ENCODE measurements at places on chromosomes 2 and 18.

DNA sequence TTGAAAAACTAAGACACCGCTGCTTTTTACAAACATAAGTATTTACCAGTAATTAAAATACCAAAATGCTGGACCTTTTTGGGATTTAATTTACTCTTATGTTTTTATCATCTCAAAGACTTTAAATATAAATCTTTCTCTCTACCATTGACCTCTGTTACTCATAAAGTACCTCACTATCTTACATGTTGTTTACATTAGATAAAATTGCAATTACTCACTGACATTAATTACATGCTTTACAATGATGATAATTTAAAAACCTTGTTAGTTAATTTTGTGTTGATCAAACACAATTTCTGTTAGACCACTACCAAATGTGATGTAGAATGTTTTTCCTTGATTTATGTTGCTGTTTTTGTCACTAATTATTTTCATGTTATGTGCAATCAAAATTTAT, 139.5 kb downstream of the PTH2R start:
- DNase-seq: no peak

DNA sequence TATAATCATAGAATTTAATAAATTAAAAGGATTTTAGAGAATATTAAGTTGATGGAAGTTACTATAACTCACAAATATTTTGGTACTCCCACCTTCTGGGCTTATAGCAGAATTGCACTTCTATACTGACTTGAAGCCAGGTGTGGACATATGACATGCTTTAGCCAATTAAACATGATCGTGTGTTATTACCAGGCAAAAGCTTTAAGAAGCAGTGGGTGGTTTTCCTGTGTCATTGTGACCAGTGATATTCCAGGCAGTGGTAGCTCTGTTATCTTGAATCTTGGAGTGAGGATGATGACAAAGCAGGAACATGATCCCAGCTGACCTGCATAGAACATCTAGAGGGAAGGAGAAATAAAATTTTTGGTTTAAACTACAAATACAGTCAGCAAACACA, 370.9 kb upstream of the ZEB2 start:
- no peak for DNase-seq

GRCh38 chr2:54271189-54271588, 15.2 kb upstream of the TSPYL6 start:
- no peak for DNase-seq

DNA sequence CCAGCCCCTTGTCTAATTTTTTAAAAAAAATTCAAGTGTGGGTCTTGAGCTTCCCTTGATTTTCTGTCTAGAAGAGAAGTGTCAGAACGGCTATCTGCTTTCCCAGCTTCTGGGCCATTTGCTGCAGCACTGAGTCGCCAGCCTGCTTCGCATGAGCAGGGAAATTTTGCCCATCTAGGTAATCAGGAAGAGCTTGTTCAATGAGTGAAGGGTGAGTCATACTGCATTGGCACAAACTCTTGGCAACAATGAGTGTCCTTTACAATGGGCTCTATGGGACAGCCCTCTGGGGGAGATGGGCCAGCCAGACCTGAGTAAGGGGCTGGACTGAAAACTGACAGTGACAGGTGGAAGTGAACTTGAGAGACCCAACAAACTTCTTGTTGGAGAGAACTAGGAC, 2.4 kb upstream of the RNF144A start:
- no peak for DNase-seq

DNA sequence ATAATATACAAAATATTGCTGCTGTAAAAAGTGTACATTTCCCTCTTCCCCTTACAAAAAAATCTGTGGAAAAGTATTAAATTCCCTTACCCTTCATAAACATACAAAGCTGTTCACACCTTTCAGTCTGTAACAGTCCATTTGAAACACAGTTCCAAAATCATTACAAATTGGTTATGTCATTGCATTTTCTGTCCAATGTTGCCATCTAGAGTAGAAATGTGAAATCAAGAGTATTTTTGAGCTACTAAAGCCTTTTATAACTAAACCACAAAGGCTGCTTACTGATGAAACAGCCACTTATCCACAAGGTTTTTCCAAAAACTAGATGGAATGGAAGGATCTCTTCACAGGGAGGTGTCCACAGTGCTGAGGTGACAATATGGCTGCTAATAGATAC, 72.5 kb downstream of the SS18 start:
- DNase-seq: no peak

DNA sequence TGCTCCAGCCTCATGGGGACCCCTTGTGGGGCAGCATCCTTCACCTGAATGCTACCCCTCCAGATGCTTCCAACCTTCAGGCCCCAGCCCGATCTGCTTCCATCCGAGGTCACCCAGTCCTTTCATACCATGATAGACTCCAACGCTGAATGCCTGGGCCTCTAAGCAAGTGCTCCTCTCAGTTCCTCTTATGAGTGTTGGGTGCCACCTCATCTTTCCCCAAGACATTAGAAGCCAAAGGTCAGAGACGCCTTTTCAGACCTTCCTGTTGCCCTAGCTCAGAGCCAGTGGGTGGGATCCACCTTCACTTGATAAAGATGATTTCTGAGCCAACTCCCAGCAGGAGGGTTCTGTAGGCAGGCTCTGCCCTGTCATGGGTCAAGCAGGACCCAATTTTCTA, 174.5 kb upstream of the MGAT5 start:
- DNase-seq: no peak

- DNase-seq: no peak
Measured at GRCh38 chr2:31378791-31379501, 35.6 kb downstream of the XDH start.

GRCh38 chr18:61643884-61644647, 248.7 kb downstream of the RNF152 start:
- no peak for DNase-seq

DNA sequence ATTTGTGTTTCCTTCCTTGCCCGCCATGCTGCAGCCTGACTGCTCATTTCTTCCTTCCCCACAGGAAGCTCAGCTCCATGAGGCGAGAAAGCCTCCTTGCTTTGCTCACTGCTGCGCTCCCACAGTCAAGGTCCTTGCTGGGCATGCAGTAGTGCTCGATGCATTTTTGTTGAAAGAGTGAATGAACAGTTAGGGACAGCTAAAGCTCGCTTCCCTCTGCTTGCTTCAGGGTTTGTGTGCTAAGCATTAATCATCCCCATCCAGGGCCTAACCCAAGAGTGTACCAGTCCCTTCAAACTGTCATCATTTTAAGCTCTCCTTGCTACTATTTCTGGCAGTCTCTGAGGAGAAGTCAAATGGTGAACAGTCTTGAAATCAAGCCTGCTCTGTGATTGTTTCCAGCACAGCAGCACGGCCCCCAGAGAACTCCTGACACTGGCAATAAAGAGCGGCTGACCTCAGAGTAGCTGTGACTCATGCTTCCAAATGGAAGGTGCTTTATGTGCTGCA, 171.7 kb upstream of the SOX11 start:
- no peak for DNase-seq

GRCh38 chr2:126950504-126950903, 51.8 kb downstream of the TEX51 start:
- DNase-seq: no peak

- no peak for DNase-seq
Measured at GRCh38 chr2:224572338-224572737, 12.8 kb downstream of the CUL3 start.

GRCh38 chr2:105904938-105905337, 160.2 kb downstream of the NCK2 start:
- DNase-seq: no peak

GRCh38 chr2:10012963-10013461, 30.3 kb upstream of the KLF11 start:
- no peak for DNase-seq

GRCh38 chr2:101983486-101983885, 8.3 kb upstream of the IL1R2 start:
- DNase-seq: peak; percentile 8

- no peak for DNase-seq
Measured at GRCh38 chr18:79664525-79665125, 15.0 kb upstream of the CTDP1 start.

DNA sequence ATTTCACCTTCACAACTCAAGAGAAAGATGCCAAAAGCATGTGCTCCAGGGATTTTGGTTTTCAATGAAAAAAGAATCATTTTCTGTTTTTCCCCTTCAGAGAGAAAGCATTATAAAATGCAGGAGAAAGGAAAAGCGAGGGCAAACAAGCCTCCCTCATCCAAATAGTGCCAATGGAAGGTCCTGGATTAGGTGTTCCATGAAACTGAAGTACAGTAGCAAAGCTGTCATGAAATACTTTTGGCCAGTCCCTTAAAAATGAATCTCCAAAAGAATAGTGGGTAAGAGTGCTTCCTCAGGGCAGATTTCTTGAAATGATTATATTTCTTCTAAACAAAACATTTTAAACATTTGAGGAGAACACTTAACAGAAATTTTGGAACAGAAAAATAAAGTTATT, 182.1 kb upstream of the FOSL2 start:
- no peak for DNase-seq

DNA sequence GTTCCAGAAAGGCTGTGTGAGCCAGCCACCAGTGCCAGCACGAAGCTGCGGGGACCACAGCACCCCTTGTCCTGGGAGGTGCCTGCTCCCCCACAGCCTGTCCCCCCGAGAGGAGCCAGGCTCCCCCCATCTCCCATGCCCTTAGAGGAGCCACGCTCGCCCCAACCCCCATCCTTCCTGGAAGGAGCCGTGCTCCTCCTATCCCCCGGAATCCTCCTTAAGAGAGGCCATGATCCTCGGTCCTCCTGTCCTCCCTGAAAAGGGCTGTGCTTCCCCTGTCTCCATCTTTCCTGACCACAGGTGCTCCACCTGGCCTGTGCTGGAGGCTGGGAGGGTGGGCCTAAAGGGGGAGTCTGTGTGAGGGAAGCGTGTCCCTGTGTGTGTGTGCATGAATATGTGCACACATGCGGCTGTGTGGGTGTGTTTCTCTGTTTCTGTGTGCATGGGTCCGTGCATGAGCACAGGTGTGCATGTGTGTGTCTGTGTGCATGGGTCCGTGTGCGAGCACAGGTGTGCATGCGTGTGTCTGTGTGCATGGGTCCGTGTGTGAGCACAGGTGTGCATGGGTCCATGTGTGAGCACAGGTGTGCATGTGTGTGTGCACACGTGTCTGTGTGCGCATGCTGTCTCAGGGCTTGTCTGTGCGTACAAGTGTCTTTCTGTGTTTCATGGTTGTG, 80.3 kb downstream of the RTP5 start:
- DNase-seq: no peak

- DNase-seq: no peak
Measured at GRCh38 chr2:221741496-221742211, 169.6 kb upstream of the EPHA4 start.

- DNase-seq: no peak
Measured at GRCh38 chr2:1751767-1752725, 7.7 kb upstream of the PXDN start.

DNA sequence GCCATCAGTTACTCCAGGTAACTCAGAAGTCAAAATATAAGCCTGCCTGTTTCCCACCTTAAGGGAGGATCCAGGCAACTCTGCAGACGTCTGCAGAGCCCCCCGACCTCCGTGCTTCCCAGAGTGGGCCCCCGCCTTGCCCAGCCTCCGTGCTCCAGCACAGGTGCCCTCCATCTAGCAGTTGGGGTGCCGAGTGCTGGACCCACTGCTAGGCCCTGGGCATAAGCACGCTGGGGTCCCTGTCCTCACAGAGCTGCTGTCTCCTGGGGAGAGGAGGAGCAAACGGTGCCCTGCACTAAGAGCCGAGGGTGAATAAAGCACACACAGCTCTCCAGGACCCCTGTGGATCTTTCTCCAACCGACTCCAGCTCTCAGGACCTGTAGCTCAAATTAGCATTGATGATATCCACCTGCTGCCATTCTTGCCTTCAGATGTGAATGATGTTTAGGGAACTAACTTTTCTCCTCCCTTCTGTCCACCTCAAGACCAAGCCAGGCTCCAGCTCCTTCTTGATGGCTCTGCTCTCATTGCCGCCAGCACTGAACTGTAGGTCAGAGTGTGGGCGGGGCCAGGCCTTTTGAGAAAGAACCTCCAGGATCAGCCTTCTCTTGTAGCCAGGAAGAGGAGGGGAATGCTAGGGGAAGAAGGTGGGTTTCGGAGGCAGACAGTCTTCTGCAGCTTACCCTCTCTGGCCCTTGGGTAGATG, 121.2 kb downstream of the SMAD7 start:
- DNase-seq: no peak

DNA sequence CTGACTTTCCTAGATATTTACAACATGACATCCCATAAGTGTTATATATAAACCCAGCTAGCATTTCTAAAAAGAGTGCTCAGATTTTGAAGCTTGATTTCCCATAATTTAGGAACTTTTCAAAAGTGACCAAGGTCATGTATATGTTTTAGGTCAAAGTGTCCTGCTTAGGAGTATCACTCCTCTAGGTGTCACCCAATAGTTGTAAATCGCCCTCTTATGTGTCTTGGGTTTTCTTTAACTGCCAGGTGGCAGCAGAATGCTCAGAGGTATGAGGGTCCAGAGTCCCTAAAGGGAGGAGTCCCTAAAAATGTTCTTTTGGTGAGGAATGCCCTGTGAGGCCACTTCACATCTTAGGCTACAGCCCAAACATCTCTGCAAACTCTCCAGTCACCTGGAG, 358.3 kb downstream of the CELF4 start:
- no peak for DNase-seq

- no peak for DNase-seq
Measured at GRCh38 chr2:99571954-99572353, 82.1 kb upstream of the REV1 start.

- no peak for DNase-seq
Measured at GRCh38 chr2:108925735-108926134, 63.3 kb downstream of the EDAR start.

DNA sequence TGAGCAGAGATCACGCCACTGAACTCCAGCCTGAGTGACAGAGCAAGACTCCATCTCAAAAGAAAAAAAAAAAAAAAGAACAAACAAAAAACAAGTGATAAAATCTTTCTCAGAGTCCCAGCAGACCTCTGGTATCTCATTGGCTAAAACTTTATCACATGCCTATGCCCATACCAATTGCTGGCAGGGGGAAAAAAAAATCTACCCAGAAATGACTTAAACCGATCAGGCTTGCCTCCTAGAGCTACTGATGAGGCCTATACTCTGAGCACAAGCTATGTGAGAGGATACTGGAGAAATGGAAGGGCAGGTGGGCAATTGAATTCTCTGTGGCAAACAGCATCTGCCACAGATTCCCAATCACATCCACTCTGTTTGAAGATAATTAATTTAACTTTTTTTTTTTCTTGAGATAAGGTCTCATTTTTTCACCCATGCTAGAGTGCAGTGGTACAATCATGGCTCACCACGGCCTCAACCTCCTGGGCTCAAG, 49.0 kb downstream of the FBXO36 start:
- DNase-seq: no peak

DNA sequence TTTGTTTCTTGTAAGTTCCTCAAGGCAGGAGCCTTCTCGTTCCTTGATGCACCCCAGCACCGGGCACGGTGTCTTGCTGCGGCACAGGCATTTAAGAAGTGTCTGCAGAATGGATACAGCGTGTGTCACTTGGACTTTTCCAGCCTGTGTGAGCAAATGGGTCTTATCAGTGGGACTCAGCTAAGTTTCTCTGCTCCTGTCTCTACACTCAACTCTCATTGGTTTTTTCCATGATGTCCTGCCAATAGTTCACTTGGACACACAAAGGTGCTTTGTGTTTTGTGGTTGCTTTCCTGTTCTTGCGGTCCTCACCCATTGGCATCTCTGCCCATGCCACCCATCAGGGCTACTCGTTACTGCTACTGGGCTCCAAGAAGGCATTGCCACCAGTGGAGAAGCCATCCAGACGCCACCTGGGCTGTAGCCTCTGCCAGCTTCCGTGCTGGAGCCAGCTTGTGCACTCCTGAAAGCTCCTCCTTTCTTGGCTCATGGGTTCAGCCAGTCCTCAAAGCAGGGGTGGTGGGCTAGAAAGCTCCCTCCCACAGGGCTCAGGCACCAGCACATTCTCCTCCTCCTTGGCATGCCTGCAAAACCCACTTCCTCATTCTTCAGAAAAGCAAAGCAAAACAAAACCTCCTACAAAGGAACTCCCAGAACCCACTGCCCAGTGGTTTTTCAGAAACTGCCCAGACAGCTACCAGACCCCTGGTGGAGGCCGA, 41.4 kb downstream of the IL1R2 start:
- no peak for DNase-seq
